ENCODE measurements at places on chromosomes 7 and 10.

DNA sequence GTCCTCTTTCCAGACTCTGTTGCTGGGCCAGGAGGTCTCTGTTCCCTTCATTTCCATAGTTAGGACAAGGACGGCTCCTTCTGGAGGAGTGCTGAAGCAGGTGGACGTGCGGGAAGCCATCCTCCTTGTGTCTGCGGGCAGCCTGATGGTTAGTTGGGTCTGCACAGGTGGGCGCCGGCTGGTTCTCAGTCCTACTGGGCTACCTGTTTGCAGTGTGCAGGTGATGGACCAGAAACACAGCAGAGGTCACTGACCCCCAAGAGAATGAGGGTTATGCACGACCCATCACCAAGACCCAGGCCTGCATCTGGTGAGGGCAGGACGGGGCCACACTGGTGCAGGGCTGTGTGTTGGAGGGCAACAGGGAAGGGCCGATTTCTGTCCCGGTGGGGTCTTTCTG lies 7.8 kb downstream of the RARRES2 start:
- DNase-seq, result no peak

DNA sequence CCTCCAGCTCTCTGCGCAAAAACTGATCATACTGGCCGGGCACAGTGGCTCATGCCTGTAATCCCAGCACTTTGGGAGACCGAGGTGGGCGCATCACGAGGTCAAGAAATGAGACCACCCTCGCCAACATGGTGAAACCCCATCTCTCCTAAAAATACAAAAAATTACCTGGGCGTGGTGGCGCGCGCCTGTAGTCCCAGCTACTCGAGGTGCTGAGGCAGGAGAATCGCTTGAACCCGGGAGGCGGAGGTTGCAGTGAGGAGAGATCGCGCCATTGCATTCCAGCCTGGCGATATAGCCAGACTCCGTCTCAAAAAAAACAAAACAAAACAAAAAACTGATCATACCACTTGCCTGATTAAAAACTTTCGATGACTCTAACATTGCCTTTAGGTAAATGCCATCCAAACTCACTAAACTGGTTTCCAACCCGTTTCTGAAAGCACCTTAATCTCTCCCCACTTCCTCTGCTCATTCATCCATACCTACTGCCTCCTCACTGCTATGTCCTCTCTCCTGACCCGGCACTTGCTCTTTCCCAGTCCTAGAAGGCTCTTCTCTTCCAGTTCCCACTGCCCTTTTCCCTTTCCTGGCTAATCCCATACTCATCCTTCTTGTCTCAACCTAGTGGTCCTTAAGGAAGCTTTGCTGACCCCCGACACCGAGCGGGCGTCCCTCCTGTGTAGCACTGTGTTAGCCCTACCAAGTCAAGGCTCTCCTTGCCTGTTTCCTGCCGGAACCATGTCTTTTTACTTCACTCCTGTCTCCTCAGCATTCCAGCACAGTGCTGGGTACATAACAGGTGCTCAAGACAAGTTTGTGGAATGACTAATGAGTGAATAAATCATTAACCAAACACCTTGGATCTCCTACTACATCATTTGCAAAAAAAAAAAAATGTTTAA lies 686 bp upstream of the MIOS start:
- no peak for DNase-seq

- DNase-seq, result no peak
These were observed 2.3 kb downstream of the NACAD start for GRCh38 chr7:45086331-45087065.

DNA sequence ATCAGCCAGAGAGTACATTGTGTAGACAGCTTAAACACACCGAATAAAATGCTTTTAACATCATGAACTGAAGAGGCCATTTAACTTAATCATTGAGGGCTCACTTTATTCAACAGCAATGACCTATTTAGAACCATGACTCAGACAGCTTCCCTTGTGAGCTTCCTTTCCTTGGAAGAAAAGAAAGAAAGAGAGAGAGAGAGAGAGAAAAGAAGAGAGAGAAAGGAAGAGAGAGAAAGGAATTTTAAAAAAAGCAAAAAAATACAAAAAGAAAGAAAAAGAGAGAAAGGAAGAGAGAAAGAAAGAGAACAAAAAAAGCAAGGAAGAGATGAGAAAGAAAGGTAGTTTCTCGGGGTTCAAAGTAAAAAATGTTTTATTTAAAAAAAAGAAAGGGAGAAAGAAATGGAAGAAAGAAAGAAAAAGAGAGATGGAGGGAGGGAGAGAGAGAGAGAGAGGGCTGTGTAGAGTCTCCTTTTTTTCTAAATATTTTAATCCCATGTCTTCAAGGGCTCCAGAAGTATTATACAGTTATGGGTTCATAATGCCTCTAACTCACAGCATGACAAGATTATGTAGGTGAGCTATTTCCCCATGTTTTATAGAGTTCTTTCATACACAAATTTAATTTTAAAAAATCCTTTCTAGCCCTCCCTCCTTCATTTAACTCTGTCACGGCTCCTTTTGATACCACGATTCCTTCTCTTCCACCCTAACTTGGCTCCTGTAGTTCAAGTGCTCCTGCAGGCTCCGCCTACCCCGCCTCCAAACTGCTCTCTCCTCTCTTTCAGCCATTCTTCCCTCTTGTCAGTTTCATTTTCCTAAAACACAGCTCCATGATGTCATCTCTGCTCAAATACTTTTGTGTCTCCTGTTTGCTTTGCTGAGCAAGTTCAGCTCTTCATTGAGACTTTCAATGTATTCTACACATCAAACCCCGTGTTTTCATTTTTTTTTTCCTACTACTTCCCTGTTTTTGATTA lies 85.5 kb downstream of the PRTFDC1 start:
- DNase-seq, result no peak

GRCh38 chr7:138542183-138542582 lies 82.1 kb downstream of the TRIM24 start:
- no peak for DNase-seq

GRCh38 chr7:24798261-24798660 lies 41.0 kb upstream of the GSDME start:
- no peak for DNase-seq
